NCI-H1436 (cell line): ENCODE measurements at places on chromosomes 7 and 10.

GRCh38 chr10:3482200-3482993 lies 302.6 kb downstream of the KLF6 start:
- peak; percentile 85 for DNase-seq

DNA sequence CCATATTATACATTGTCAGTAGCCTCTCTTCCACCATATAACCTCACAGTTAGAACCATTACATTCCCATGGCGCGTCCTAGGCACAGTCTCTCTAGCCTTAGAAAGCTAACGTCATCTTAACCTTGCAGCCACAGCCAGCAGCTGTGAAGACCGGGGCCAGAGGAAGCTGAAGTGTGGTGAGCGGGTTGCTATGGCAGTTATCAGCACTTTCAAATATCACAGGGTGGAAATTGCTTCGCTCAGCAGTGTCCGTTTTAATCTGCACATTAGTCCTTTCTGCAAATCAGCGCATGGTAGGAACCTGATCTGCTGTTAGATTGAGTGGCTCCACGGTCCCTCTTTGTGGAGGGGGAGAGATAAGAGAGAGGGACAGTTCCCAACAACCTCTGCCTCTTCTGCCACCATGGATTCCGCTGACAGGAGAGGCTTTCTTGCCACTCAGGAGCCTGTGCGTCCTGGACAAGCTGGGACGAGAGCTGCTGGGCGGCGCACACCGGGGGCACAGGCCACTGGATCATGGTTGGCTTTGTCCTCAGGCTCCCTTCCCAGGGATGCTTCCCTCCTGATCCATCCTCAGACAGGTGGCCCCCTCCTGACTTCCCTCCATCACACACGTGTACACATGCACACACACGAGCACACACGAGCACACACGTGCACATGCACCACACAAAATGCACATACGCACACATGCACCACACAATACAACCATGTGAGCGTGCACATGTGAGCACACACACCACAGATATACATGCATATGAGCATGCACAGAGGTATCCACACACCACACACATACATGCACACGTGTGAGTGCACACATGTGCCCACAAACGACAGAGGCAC lies 93.8 kb downstream of the WDR37 start:
- no peak for DNase-seq

DNA sequence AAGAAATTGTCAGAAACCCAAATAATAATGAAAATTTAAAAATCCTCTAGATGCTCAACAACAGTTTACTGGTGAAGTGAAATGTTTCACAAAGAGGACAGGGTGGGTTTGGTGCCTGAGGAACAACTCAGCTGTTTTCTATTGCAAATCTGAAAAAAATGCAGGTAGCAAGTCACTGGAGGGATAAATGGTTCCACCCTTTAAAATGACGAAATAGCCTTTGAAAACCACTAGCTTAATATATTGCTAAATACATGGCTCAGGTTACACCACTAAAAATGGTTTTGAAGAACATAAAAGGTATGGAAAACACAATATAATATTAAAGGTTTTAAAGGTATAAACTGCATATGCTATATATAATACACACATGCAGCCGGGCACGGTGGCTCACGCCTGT lies 69.5 kb downstream of the LMBR1 start:
- no peak for DNase-seq

GRCh38 chr7:94398841-94399240 lies 4.1 kb downstream of the COL1A2 start:
- DNase-seq, result no peak

- no peak for DNase-seq
Measured at GRCh38 chr7:114082642-114083165, 163.9 kb upstream of the PPP1R3A start.

- no peak for DNase-seq
Measured at GRCh38 chr7:49243521-49243920, 319.2 kb downstream of the CDC14C start.

GRCh38 chr7:20228654-20229053 lies 11.5 kb upstream of the MACC1 start:
- no peak for DNase-seq
